DND-41 (cell line): ENCODE measurements at places on chromosomes 2 and 18.

GRCh38 chr18:29373000-29373399, 1196.1 kb upstream of the CDH2 start:
- no peak for DNase-seq

DNA sequence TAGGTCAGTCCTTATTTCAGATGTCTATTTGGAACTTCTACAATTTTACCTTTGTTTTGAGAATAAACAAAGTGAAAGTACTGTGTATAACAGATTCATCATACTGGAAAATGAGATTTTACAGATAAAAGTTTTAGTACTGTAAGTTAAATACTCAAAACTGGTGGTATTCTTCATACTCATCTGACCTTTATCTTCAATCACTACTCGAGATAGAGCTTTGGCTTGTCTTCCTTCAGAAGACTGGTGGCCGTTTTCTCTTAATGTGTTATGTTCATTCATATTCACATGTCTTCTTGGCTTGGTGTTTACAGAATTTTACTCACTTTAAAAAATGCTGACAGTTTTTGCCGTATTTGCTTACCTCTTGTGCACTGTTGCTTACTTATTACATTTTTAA, 2.1 kb downstream of the SPOPL start:
- DNase-seq = no peak

- no peak for DNase-seq
Measured at GRCh38 chr2:192313773-192314172, 119.0 kb upstream of the TMEFF2 start.

DNA sequence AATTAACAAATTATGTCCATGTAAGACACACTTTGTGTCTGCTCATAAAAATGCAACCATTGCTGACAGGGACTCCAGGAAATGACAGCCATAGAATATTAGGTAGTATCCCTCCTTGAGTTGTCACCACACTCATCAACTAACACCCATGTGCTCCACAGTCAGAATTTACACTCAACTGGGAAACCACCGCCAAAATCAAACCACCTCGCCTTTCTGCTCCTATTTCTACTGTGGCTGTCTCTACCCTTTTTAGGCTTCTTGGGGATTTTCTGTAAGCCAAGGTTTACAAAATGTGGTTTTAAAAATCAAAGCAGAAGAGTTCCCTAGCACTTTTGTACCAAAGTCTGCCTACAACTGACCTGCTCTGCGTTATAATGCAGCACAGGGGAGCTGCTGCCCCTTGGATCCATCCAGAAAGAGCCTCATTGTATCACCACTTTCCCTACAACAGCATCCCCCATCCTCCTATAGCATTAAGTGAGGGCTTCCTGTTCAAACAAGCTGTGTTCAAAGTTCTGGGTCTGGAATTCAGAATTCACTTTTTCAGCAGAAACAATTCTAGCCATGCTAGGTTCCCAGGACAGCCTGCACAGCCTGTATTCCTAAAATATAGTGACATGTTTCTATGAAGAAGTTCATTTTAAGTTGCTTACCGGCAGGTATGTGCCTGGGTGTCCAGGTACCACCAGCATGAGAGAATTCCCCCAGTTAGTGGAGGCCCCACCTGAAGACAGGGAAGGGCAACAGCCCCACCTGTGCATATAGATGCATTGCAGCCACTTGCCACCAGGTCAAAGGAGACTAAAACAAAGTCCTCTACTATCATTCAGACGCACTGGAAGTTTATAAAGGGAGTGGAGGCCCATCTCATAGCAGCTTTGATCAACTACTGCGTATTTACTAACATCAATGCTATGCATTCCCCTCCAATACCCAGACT, 104.3 kb downstream of the MYO5B start:
- DNase-seq = no peak

- no peak for DNase-seq
Measured at GRCh38 chr2:3739313-3739712, 35.9 kb downstream of the DCDC2C start.

GRCh38 chr2:99088017-99088416, 53.5 kb upstream of the C2orf15 start:
- no peak for DNase-seq

GRCh38 chr2:26782876-26783704, 2.8 kb upstream of the CENPA start:
- DNase-seq = no peak

DNA sequence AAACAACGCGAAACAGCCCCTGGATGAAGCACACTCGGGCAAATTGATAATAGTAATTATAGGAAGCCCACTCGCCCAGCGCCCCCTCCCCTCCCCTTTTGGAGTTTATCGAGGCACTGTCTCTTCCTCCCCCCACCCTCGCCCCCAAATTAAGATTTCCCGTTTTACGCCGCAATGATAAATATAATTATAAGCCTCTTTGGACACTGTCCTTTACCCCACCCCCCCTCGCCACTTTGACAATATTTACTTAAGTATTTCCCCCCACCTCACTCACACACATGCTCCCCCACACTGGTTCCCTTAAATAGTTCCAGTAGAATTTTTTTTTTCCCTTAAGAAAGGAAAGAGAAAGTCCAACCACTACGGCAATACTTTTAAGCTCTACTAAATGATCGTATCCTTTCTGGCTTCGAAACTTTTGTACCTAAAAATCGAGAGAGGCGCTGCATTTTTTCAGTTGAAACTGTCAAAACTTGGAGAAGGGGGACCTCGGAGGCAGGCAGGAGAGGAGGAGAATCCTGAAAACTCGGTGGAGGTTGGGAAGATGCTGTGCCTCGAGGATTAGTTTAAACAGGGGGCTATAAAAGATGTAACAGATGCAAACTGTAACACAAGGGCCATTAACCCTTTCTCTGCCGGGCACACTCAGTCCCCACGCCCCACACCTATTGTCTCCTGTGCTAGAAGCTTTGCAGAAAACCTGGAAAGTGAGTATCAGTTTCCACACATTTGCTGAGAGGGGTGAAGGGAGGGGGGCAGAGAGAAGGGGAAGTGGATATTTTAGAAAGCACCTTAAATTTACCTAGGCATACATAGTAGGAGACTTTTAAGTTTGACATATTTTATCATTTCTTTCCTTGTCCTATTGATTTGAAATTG, 1.8 kb downstream of the ZEB2 start:
- no peak for DNase-seq

- no peak for DNase-seq
Measured at GRCh38 chr2:150552041-150552820, 64.8 kb upstream of the RND3 start.

DNA sequence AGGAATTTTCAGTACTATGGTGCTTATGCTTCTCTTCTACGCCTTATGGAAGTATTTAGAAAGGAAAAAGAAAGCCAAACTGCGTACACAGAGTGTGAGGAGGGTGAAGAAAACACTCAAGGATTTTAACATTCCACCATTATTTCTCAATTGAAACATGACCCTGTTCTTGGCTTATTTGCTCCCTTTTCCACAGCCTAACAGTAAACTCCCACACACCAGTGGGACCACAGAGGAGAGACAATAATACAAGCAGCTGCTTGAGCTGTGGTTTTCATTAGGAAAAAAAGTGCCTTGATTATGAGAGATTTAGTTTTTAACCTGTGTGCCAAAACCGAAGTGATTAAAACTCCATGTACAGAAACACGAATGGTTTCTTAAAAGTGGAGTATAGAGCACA, 134.3 kb downstream of the MEP1B start:
- DNase-seq = no peak

GRCh38 chr18:34649080-34649479, 61.0 kb upstream of the DTNA start:
- no peak for DNase-seq

GRCh38 chr2:33116799-33117198, 170.0 kb downstream of the LTBP1 start:
- no peak for DNase-seq

GRCh38 chr2:71544919-71545571, 91.7 kb downstream of the DYSF start:
- DNase-seq = no peak

GRCh38 chr2:103448495-103448894, 686.7 kb downstream of the TMEM182 start:
- DNase-seq = no peak

DNA sequence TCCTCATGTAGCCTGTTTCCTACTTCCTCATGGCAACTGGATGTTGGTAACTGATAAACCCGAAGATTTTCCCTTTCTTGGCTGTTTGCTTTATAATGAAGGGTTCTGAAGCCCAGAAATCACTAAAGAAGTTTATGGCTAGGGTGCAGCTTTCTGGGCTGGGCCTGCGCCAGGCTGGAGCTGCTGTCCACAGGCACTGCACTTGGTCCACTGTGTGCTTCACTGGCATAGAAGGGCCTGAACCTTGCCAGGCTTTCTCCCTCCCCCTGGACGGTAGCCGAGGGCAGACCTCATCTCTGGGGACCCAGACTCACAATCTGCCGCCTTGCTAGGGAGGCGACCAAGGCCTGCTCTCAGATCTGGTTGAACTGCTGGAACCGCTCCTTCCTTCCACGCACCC, 133.3 kb upstream of the SPRED2 start:
- no peak for DNase-seq

DNA sequence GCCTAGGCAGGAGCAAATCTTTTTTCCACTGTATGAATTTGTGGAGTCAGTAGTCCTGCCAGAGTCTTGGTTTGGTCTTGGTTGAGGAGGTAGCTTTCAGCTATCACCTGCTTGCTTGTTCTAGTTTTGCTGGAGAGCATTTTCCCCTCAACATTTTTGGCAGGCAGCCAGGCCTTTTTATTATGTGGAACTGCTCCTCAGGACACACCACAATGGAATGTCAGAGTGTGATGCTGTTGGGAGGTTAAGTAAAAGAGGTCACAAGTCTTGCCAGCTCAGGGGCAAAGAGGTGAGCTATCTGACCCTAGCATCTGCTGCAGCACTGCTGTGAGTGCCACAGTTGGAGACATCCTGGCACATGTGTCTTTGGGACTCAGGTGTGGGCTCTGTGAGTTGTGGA, 258.0 kb downstream of the CNTNAP5 start:
- DNase-seq = no peak

DNA sequence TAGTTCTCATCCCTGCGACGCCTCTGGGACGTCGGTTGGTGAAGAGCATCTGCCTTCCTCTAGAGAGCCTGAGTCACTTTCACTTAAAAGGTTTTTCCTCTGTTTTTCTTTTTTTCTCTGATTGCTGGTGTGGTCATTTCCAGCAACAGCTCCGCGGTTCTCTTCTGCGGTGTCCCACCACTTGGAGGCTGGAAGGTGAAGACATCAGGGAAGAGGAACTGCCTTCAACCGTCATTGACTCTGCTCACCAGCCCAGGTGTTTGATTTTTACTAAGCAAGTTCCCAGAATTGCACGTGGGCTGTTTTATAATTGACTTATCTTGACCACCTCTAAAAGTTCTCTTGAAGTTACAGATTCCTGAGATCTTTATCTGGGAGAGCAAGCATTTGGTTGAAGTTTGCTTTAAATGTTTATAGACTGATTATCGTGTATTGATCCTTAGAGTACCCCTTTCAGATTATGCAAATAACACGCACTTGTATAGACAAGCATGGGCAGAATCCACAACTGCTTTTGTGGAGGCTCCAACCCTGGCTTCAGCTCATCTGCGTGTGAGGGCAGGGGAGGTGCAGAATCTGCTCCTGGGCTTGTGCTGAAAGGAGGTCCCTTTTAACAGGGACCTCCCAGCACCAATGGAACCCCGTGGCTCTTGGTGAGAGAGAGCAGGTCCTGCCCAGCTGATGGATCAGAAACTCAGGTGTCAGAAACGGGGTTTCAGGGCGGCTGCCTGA, 3.5 kb downstream of the CTDP1 start:
- DNase-seq = peak; percentile 83

- no peak for DNase-seq
Measured at GRCh38 chr2:10452956-10453904, 5.1 kb upstream of the ODC1 start.

GRCh38 chr18:48776156-48776555, 174.6 kb downstream of the SMAD7 start:
- DNase-seq = no peak

GRCh38 chr18:34947711-34948125, 93.5 kb upstream of the MAPRE2 start:
- DNase-seq = no peak

DNA sequence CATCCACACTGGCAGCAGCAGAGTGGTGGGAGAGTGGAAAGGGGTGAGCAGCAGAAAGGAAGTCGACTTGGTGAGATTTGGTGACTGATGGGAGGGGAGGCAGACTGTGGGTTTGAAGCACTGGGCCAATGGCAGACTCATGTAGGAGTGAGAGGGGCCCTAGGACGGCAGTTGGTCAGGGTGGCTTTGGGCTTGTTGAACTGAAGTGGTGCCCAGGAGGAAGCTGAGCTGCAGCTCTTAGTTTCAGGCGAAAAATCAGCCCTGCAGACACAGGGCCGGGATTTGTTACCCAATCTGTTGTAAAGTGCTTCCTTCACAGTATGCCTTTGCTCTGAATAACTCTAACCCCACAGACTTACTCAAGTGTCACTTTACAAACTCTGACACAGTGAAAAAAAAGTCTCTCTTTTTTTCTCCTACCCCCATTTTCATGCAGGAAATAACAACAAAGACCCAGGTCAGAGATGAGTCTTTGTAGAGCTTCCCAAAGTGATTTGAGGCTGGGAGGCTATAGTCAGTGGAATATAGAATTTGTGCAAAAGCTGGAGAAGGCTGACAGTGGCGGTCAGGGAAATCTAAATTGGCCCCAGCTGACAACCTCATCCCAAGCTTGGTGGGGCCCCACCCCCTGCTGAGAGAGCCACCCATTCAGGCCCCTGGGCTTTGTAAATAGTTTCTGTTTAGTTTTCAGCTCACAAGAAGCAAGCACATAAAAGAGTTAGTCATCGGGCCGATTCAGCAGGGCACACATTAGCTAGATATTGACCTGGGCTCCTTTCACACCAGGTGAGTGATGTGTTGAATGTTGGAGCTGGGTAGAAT, 226.9 kb downstream of the VAPA start:
- peak; percentile 29 for DNase-seq

DNA sequence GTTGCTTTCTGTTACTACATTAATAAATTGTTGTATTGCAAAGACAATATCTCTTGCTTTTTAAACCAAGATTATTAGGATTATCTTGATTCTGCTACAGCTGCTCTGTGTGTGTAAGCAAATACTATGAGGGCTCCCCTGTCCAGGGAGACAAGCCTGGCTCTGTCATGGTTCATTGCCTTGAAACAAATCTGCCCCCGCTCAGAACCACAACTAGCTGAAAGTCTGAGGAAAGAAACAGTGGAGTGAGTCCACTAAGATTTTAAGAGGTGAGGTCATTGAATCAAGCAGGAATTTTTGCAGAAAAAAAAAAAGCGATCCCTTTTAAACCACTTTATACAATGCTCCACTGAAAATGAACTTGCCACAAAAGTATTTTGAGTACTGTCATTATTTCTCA, 30.8 kb upstream of the LRRTM4 start:
- no peak for DNase-seq

GRCh38 chr18:46693996-46694395, 37.0 kb upstream of the LOXHD1 start:
- DNase-seq = no peak

GRCh38 chr18:73805991-73806390, 341.6 kb downstream of the FBXO15 start:
- DNase-seq = no peak

GRCh38 chr18:3157086-3157485, 62.7 kb downstream of the MYOM1 start:
- DNase-seq = no peak

GRCh38 chr18:58625839-58626238, 3.1 kb downstream of the ALPK2 start:
- no peak for DNase-seq

- DNase-seq = no peak
Measured at GRCh38 chr2:134319596-134320254, 65.9 kb downstream of the MGAT5 start.
